Putamen (tissue), 1 donor: ENCODE measurements at places on chromosomes 2 and 18.

DNA sequence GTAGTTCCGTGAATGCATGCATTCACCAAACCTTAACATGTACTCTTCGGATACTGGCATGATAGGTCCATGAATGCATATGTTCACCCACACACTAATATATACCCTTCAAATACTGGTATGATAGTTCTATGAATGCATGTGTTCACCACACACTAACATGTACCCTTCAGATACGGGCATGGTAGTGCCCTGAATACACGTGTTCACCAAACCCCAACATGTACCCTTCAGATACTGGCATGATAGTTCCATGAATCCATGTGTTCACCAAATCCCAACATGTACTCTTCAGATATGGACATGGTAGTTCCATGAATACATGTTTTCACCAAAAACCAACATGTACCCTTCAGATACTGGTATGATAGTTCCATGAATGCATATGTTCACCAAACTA, 48.5 kb upstream of the ALKAL2 start:
- DNase-seq = no peak

GRCh38 chr2:675982-676646, 1.1 kb downstream of the TMEM18 start:
- no peak for DNase-seq

DNA sequence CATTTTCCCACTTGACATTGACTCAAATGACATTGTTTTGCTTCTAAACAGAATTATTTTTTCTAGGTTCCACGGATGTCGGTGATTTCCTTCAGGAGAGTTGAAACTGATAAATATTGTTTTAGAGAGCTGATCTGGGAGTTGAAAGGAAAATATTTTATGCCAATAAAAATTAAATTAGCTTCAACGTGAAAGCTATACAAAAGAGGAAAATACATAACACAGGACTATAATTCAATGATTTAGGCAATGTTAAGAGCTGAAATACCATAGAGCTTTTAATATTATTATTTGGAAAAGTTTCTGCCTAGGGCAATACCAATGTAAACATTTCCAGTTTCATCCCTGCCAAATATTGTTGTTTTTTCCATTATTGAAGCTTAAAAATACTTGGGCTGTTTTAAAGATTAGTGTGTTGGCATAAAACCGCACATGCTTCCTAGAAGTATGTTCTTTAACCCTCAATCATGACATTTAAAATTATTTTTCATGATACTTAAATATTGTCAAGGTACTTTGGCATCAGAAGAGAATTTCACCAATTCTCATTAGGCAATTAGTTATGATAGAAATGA, 18.6 kb upstream of the PDE1A start:
- no peak for DNase-seq

DNA sequence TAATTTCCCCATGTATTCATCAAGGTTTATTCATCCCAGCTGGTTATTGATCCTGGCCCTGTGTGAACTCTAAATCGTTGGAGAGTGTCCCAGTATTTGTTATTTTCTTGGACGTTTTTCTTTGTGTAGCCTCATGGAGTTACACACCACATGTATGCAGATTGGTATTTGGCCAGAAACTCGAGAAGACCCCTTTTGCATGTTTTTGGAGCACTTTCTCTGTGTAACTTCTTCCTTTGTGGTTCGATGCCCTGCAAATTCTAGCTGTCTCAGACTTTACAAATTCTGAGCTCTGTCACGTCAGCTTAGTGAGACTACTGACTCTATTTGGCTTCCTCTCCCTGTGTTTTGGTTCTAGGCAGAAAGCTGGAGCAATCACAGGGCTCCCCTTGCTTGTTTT, 198.7 kb downstream of the MCFD2 start:
- DNase-seq = no peak

DNA sequence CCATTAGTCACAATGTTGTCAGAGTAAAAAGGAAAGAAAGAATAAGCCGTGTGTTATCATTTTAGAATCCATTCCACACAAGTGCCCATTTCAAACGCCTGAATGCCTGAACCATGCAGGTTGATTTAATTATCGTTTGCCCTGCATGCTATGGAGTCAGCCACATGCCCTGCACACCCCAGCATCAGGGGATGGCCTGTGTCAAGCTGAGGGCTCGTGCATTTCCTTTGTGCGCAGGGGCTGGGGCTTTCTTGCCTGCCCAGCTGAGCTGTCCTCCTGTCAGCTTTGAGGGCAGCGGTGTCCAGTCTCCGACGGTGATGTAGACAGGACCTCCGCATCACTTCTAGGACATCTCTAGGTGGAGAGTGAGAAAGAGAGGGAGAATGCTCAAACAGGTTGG, 200.4 kb downstream of the TSN start:
- DNase-seq = no peak

- no peak for DNase-seq
These were observed 456.7 kb downstream of the SOX11 start for GRCh38 chr2:6148882-6149281.

- DNase-seq = no peak
These were observed 174.9 kb downstream of the ASB1 start for GRCh38 chr2:238601433-238602222.

DNA sequence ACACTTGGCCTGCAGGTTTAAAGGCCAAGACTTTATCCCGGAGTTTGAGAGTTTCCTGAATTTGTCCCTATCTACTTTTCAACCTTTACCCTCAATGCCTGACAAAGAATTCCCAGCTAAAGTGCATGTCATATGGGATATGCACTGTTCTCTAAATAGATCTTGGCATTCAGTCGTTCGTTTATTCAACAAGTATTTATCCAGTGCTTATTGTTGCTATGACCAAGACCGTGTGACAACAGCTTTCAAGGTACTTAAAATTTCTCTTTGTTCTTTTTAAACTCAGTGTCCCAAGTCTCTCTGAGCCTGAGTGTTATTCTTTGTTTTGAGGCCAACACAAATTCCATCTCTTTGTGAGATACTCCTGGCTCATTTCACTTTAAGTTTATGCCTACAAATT, 133.4 kb downstream of the RGPD3 start:
- DNase-seq = no peak

GRCh38 chr2:30446602-30447148, 371 bp upstream of the LCLAT1 start:
- no peak for DNase-seq

- DNase-seq = no peak
These were observed 188.7 kb upstream of the GLI2 start for GRCh38 chr2:120546865-120547390.

DNA sequence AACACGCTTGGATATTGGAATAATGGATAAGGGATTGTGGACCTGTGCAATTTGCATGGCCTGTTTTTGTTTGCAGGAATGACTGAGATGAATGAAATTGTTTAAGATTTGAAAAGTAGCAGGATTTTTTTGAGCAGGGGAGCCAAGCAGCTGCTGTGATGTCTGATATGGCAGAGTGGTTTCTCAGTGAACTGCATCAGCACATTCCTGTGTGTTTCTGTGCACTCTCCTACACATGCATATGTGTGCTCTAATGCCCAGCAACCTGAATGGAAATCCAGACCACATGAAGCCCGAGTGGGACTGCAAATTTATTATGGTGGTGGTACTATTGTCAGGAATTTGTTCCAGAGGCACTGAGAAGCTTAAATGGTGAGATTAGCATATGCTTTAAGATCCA, 161.7 kb downstream of the PARD3B start:
- DNase-seq = no peak

DNA sequence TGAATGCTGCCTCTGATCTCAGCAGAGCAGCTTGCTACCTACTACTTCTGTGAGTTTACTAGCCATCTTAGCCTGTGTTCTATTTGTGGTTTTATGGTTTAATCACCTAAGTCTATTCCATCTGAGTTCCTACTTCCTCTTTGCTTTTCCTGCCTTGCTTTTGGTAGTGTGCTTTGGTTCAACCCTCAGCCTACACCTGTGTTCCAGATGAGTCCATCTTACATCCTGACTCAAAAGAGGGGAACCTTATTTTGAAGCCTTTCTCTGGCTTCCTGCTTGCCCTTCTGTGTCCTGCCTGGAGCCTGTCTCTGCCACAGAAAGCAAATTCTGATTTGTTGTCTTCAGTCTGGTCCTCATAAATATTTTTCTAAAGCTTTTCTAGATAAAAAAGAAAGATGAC, 530.3 kb upstream of the MEX3C start:
- DNase-seq = no peak

- no peak for DNase-seq
These were observed 140.5 kb downstream of the INHBB start for GRCh38 chr2:120486441-120486840.

GRCh38 chr2:216394881-216395280, 17.4 kb upstream of the SMARCAL1 start:
- DNase-seq = no peak

GRCh38 chr2:65071499-65072180, 15.4 kb downstream of the CEP68 start:
- no peak for DNase-seq

GRCh38 chr18:51211552-51211951, 14.1 kb upstream of the MEX3C start:
- no peak for DNase-seq

DNA sequence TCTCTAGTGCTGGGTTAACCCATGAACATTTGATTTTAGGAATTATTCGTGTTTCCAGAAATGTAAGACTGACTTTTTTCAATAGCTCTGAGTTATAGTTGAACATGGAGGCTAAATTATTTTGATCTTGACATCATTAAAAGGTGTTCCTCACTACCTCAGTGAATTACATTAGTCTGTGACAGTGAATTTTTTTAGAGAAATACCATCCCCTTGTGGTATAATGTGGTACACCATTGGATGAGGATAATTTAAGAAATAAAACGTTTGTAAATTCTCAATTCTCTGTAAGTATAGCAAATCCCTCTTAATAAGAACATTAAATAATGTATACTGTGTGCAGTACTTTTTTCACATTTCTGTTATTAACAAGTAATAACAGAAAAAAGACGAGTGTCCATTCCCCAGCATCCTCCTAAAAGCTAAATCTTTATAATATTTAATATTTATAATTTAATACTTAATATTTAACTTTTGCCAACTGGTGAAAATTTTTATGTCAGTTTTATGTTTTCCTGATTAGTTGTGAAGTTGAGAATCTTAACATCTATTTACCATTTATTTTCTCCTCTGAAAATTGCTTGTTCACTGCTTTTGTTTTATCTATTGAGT, 70.3 kb upstream of the CWC22 start:
- no peak for DNase-seq

DNA sequence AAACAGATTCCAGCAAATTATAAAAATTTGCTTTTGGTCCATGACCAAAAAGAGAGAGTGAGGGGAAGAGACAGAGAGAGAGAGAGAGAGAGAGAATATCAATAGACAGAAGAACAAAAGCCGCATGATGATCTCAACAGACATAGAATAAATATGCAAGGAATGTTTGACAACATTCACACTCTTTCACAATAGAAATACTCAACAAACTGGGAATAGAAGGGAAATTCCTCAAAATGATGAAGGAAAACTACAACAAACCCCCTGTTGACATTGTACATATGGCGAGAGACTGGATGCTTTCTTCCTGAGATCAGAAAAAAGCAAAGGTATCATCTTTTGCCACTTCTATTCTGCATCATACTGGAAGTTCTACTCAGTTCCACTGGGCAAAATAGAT, 309.7 kb downstream of the RAD51AP2 start:
- DNase-seq = no peak

- no peak for DNase-seq
These were observed 357.6 kb downstream of the SLC4A3 start for GRCh38 chr2:219985017-219985416.

DNA sequence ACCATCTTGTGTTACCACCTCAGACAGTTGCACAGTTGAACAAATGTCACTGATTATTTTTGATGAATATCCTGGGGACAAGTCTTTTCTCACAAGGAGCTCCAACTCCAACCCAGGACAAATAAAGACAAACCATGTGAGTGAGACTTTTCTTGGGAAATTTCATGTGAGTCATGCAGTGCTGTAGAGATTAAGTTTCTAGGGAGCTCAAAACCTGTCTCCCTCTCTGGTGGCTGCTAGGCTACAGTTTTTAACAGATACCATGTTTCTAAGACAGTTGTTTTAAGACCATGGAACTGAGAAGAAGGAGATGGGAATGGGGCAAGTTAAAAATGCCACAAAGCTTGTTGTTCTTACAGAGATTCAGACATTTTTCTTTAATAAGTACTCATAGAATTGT, 255.5 kb downstream of the RIT2 start:
- DNase-seq = no peak

DNA sequence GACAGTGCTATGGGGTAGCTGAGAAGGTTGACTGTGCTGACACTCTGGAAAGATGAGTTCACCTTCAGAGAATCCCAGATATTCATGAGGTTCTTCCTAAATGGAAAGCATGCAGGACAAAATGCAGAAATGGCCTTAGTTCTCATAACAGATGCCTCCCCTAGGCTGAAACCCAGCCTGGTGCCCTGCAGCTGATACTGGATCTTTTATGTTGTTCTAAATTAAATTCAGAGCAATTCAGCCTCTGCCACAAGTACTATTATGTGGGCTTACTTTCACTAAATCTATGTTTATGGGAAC, 172.0 kb upstream of the SERPINE2 start:
- DNase-seq = no peak

- DNase-seq = no peak
These were observed 5.3 kb upstream of the CYP27C1 start for GRCh38 chr2:127225186-127225960.

DNA sequence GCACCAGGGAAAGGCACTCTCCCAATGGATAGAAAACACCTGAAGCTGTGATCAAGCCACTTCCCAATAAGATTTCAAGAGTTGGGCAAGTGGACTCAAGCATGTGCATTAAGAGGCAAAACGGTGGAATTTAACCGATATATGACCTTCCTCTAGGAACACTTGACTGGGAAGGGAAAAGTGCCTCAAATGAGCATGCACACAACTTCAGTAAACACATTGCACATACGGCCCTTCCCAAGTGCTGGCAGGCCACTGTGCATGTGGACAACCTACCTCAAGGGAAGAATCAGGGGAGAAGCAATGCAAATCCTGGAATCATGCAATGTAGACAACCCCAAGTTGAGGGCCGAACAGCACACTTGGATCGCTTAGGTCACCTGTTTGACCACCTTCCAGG, 23.9 kb upstream of the SH3RF3 start:
- no peak for DNase-seq

DNA sequence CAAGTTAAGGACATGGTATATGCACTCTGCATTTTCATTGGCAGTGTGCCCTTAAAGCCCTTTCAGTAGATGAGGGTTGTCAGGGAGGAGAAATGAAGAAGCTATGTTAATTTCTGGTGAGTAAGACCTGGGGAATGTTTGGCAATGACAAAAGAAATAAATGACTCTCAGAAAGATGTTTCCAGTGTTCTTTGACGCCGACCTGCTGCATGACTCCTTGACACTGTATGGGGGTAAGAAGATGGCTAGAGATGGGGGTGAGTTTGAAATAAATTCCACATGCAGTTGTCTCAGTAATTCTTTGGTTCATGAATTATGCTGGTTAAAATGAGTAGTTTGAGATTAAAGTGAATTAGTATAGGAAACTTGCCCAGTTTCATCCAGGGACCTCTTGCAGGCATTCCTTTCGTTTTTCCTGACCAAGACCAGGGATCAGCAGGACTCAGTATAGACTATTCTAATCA, 5.9 kb downstream of the CCDC121 start:
- no peak for DNase-seq

GRCh38 chr2:126639276-126639675, 16.7 kb upstream of the GYPC start:
- DNase-seq = no peak
